Large intestine (tissue), 12 donors: ENCODE measurements at places on chromosomes 1 and 21. TPM values are rescaled to one million over a fixed set of nuclear protein-coding genes. Genes with fewer than 3 reads are reported as not detected.
A peak's percentile ranks its signal among the peaks of the same experiment; 100 is the strongest.

AIRE gene
- 14.3 TPM for polyA plus RNA-seq

- no peak for DNase-seq
These were observed 279.1 kb downstream of the PCP4 start for GRCh38 chr21:40146216-40146837.

DNA sequence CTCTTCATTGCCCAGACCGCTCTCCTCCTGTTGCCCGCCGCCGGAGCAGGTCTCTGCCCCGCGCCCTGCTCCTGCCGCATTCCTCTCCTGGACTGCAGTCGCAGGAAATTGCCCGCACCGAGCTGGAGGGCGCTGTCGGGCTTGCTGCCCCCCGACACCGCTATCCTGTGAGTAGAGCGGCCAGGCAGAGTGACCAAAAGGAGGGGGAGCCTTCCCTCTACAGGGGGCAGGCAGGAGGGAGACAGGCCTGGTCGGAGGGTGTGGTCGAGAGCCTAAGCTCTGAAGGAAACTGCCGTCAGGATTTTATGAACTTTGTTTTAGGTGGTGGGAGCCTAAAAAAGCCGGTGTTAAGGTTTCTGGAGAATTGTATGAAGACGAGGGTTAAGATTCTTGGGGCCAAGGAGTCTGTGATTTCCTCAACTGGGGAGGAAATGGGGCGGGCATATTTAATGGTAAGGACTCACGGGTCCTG is 517 bp downstream of the LRIG2 start:
- DNase-seq: no peak

DNA sequence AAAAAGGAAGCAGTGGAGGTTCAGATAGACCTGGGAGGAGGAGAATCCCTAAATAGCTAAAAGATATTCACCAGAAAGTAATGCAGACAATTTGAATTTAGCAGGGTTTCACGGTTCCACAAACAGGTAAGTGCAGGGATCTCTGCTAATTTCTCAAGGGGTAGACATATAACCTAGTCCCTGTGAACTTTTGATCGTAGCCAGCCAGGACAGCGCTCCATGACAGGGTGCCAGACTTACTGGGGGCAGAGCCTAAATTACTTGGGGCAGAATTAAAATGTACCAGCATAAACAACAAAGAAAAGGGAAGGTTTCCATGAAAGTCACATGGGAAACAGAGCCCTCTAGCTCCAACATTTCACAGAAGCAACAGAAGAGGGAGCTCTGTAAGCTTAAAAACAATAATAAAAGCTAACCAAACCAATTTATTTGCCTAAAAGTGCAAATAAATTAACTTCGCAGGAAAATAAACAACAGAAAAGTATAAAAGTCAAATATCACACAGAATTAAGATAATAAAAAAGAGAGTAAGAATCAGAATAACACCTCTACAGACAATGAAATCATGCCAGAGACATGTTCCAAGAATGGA is 198.3 kb downstream of the DUSP10 start:
- DNase-seq: no peak

DNA sequence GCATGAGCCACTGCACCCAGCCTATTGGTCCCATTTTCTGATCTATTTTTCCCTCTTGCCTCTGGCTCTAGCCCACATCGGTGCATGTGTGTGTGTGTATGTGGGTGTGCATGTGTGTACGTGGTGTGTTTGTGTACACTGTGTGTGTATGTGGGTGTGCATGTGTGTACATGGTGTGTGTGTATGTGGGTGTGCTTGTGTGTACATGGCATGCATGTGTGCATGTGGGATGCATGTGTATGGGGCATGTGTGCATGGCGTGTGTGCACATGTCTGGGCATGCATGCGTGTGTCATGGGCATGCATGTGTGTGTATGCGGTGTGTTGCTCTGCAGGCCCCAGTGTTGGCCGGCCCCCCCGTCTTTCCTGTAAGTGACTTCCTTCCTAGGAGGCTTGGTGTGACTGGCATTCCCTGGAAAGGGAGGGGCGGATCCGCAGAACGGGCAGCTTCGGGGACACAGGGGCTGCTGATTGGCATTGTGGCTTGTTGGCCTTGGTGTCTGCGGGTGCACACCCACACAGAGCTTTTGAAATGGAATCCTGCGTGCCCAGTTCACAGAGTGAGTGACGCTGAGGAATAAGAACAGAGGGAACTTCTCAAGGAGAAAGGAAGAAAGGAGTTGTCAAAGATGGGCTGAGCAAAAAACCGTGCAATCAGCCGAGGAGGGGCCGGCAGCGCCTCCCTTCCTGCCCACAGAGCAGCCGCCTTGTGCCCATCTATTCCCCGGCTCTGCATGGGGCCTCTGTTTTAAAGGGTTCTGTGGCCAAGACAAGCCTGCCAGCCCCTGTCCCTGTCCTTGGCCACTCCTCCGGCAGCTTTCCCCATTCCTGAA is 8.0 kb downstream of the PDXK start:
- DNase-seq: no peak

GRCh38 chr1:223531742-223532341 is 133.7 kb downstream of the CAPN8 start:
- DNase-seq: peak; percentile 34

- DNase-seq: no peak
These were observed 4.9 kb upstream of the CORT start for GRCh38 chr1:10444795-10445397.

DNA sequence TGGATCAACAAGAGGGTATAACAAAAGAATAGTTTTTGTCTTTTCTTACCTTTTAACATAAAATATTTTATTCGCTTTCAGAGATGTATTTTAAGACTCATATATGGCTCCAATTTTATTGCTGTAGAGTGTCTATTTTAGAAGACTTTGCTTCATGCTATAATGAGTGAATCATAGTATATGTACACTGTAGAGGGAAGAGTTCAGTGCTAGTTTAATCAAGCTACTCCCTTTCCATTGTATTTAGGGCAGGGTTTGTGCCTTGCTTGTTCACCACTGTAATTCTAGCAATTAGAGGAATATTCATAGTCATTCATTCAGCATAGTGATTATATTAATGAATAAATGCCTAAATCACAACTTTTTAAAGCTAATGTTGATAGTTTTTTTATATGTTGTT is 78.8 kb downstream of the CEP350 start:
- no peak for DNase-seq
